Skin of body (tissue), 3 donors: ENCODE measurements at places on chromosomes 2 and 18. TPM values are rescaled to one million over a fixed set of nuclear protein-coding genes. Genes with fewer than 3 reads are reported as not detected.

Gene FEV
- not detected for total RNA-seq

Gene STAT4
- total RNA-seq: 4.3 TPM

Gene AFG3L2
- 34.8 TPM for total RNA-seq

Gene CYTIP
- total RNA-seq: 8.2 TPM

Gene UGT1A7
- 0.30 TPM for total RNA-seq

Gene NBEAL1
- 38.8 TPM for total RNA-seq

Gene COLEC12
- total RNA-seq: 58.1 TPM

Gene SLC5A7
- 0.10 TPM for total RNA-seq

Gene DLX2
- total RNA-seq: 0.99 TPM

Gene GKN1
- total RNA-seq: not detected

Gene KANSL1L
- 49.1 TPM for total RNA-seq

Gene GPR45
- total RNA-seq: not detected

Gene EGR4
- 0.10 TPM for total RNA-seq

DNA sequence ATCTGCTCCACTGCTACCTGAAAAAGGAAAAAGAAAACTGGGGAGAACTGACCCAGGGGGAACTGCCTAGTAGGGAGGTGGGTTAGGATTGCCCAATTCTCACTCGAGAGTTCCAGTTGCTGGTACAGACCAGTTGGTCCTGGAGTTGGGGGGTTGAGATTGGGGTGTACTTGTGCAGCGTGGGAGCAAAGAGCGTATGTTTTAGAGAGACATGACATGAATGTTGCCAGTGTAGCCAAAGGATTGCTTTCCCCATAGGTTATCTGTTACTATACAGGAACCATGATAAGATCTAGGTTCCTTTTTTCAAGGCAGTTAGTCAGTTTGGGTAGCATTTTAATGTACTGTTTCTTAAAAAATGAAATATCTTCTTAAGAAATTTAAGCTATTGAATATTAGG lies 68.6 kb downstream of the APLF start:
- DNase-seq: no peak

DNA sequence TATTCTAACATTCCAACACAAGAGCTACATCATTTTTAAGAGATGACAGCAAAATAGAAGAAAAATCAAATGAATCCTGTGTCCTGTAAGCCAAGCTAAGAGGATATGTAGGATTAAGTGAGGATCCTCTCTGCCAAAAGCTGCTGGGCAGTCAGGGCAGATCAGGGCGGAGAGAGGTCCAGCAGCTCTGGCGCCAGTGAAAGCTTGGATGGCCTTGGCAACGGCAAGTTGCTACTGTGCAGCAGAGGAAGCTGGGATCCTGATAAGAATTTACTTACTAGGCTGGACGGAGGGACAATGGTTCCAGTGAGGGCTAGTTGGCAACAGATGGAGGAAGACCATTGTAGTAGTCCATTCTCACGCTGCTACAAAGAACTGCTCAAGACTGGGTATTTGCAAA lies 391.5 kb downstream of the XIRP2 start:
- no peak for DNase-seq

DNA sequence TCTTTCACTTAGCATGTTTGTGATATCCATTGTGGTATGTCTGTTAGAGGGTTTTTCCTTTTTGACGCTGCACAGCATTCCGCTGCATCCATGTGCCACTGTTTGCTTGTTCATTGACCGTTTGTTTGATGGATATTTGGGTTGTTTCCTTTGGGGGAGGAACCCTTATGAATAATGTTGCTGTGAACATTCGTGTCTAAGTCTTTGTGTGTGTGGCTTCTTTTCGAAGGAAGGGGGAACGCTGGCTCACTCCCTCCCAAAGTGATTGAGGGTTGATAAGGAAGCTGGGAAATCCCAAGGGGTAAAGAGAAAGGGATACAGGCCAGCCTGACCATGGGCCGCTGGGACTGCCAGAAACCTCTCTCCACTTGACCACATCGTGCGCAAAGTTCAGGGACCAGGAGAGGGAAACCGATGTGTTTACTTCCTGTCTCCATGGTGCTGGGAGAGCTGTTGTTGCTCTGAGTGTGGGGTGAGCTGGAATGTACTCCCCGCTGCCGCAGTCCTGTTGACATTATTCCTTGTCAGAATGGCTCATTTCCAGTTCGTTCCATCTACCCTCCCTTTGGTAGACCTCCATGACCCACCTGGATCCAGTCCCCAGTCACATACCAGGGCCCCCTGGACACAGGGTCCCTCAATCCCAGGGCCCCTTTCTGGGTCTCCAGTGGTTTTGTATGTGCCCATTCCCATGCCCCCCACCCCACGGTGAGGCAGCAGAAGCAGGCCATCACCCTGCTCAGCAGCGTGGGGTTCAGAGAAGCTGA lies 39.6 kb downstream of the HS1BP3 start:
- DNase-seq: peak; percentile 85

DNA sequence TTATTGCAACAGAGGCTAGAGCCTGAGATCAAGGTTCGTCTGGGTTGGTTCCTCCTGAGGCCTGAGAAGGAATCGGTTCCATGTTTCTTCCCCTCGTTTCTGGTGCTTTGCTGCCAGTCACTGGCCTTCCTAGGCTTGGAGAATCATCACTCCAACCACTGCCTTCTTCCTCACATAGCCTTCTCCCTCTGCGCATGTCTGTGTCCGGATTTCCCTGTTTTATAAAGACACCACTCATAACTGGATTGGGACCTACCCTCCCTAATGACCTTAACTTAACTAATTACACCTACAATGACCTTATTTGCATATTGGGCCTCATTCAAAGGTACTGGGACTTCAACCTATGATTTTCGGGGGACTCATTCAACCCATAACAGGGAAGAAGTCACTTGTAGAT lies 119.8 kb upstream of the CCDC68 start:
- no peak for DNase-seq

GRCh38 chr18:63725682-63726480 lies 23.1 kb downstream of the SERPINB11 start:
- no peak for DNase-seq

- DNase-seq: no peak
Measured at GRCh38 chr2:17628349-17629261, 88.1 kb downstream of the VSNL1 start.

- no peak for DNase-seq
Measured at GRCh38 chr2:46548103-46548486, 68.7 kb downstream of the TMEM247 start.

- DNase-seq: no peak
Measured at GRCh38 chr2:1233281-1233680, 180.0 kb upstream of the TPO start.

DNA sequence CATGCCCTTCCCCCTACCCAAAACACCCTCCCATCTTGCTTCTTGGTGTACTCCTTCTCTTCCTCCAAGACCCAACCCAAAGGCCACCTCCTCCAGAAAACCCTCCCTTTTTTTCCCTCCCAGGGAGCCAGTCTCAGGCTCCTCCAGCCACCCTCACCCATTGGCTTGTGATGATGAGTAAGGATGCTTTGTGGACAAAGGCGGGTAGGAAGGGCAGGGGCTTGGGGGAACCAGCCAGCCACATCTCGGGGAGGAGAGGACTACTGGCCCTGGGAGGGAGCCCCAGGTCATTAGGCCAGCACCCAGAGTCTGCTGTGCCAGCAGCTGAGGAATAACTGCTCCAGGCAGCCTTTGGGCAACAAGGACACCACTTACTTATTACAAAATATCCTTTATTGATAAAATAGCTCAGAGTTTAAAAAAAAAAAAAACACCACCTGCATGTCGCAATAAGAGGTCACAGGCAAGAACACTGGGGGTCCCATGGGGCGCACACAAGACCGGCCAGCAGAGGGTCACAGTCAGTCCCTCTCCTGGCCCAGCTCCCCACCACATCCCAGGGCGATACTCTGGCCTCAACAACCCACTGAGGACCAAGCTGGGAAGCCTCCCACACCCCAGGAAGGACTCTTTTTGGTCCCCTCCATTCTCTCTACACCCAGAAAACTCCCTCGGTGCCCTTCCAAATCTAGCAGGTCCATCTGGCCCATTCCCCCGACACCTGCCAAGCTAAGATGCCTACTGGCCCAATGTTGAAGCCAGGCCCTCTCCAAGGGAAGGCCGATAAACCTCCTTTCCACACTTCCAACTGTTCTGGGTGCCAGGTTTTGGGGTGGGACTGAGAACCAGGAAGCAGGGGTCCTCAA lies 3.6 kb downstream of the ADRA2B start:
- DNase-seq: no peak

- DNase-seq: no peak
Measured at GRCh38 chr18:77761332-77761731, 511.7 kb downstream of the GALR1 start.

DNA sequence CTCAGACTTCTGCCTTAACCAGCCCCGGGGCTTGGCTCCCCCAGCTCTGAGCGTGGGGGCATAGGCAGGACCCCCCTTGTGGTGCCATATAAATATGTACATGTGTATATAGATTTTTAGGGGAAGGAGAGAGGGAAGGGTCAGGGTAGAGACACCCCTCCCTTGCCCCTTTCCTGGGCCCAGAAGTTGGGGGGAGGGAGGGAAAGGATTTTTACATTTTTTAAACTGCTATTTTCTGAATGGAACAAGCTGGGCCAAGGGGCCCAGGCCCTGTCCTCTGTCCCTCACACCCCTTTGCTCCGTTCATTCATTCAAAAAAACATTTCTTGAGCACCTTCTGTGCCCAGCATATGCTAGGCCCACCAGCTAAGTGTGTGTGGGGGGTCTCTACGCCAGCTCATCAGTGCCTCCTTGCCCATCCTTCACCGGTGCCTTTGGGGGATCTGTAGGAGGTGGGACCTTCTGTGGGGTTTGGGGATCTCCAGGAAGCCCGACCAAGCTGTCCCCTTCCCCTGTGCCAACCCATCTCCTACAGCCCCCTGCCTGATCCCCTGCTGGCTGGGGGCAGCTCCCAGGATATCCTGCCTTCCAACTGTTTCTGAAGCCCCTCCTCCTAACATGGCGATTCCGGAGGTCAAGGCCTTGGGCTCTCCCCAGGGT lies 5.5 kb downstream of the CTDSP1 start:
- no peak for DNase-seq

DNA sequence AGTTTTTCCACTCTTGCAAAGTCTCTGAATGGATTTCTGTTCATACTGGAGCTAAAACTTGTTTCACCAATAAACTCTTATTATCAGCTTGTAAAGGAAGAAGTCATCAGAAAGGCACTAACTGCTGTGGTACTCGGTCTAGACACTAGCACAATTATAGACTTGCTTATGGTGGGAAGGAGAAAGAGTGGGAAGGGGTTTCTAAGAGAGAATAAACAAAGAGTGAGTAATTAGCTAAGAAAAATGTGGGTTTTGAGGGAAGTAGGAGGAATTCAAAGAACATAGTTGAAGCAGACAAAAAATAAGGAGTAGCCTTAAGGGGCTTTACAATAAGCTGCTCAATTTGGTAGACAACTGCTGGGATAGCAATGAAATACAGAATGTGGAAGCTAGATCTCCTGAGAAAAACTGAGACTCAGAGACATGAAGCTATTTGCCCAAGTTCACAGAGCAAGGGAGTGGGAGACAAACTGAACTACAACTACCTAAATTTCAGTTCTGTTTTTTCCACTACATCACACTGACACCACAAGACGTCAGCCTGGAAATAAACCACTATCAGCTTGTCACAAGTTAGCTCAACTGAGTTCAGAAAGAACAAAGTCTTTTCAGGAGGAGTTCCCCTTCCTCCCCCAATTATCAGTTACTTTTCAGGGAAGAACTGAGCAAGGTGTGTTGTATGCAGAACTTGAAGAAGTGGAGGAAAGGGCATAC lies 59.7 kb downstream of the MAP4K3 start:
- DNase-seq: peak; percentile 2

DNA sequence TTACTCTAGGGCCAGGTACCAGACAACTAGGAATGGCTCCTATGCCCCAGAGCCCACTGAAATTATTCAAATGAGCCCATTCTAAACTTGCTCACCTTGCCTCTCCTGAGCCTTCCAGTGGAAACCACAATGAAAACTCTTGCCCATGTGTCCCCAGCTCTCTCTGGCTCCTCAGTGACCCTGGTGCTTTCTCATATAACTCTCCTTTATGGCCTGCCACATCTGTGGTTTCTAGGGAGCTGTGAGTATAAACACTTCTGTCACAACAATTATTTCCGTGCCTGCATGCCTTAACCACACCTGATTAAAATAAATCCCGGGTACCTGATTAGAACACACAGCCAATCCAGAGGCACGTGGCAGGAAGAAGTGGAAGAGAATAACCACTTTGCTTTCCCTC lies 333.0 kb upstream of the SPRED2 start:
- DNase-seq: no peak

DNA sequence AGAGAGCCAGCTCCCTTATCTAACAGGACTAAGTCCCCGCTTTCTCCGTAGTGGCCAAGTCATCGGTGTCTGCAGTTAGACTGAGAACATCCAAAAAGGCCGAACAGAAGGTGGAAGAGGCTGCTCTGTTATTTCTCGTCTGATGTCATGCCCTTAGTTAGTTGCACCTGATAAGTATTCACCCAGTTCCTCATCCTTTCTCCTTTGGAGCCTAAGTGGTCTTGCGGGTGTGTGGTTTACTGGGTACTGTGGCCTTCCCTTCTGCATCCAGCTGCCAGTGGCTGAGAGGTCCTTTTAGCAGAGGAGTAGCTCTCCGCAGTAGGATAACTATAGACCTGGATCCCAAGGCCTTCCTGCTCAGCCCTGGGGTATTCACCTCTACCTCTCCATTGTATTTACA lies 211.6 kb downstream of the BCL2 start:
- no peak for DNase-seq

DNA sequence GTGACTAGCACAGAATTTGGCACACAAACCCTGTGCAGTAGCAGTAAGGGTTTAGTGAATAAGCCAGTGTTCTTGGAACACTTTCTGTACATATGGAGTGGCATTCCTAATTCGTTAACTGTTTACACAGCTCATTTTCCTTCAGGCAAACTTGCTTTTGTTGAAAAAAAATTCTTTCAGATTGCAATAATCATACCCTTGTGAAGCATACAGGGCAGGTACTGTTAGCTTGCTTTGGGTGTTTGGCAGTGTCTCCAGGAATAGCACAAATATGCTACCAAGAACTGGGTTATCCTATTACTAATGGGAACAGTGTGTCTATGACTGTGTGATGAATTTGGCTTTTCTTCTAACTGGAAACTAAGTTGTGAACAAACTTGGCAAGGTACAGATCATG lies 33.4 kb downstream of the UGP2 start:
- no peak for DNase-seq

GRCh38 chr18:3075491-3075890 lies 62.5 kb upstream of the LPIN2 start:
- DNase-seq: no peak

GRCh38 chr18:33560686-33561370 lies 17.2 kb upstream of the ASXL3 start:
- DNase-seq: no peak
